Mammary microvascular endothelial cell (primary cell): ENCODE measurements at places on chromosomes 4 and X. TPM values are rescaled to one million over a fixed set of nuclear protein-coding genes. Genes with fewer than 3 reads are reported as not detected.

Gene STK32B
- 13.7 and 15.4 TPM in 2 replicates for total RNA-seq

Gene LANCL3
- 0.84 and 3.5 TPM in 2 replicates for total RNA-seq

Gene SLC34A2
- total RNA-seq: not detected in 2 replicates

Gene NUDT6
- total RNA-seq: 4.6 and 4.7 TPM in 2 replicates

Gene LDB2
- total RNA-seq: 39.4 and 46.4 TPM in 2 replicates

Gene LRP2BP
- 0.15 and 1.1 TPM in 2 replicates for total RNA-seq

Gene NUDT10
- 0.20 and 0.69 TPM in 2 replicates for total RNA-seq

Gene STBD1
- total RNA-seq: 1.7 and 3.5 TPM in 2 replicates

Gene SULT1B1
- total RNA-seq: 3.7 and 4.6 TPM in 2 replicates

Gene DNAAF6
- total RNA-seq: not detected in 2 replicates
